ENCODE measurements at places on chromosomes 1 and 21.
A peak's percentile ranks its signal among the peaks of the same experiment; 100 is the strongest.

DNA sequence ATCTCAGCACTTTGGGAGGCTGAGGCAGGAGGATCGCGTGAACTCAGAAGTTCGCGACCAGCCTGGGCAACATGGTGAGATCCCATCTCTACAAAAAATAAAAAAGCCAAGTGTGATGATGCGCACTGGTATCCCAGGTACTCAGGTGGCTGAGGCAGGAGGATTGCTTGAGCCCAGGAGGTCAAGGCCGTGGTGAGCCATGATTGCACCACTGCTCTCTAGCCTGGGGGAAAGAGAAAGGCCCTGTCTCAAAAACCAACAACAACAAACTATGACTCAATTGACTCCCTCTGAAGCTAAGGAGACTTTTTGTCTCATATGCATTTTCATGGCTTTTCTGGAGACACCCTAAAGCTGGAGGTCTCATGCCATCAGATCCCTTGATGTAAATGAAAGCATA lies 118.8 kb downstream of the CCDC185 start:
- DNase-seq: no peak

DNA sequence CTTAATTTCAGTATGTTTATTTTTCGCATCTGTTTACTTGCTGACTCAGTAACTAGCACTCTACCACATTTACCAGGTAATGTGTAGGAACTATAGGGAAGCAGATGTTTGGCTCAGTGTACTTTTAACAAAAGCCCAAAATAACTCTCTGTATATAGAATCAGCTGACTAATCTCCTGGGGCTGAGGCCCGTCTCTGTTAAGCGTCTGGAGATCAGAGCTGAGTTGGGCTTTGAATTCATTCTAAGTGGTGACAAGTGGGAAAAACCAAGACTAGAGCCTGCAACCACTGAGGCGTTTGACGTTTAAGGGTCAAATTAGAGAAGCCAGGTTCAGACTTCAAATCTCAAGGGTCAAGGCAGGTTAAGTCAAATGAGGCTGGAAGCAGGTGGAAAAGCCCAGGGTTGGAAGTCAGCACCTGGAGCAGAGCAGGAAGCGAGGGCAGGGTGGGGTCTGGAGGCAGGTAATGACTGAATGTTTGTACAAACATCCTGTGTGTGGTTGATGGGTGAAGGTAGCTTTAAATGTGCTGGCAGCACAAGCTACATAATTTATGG lies 56.8 kb upstream of the LYST start:
- peak; percentile 56 for DNase-seq

DNA sequence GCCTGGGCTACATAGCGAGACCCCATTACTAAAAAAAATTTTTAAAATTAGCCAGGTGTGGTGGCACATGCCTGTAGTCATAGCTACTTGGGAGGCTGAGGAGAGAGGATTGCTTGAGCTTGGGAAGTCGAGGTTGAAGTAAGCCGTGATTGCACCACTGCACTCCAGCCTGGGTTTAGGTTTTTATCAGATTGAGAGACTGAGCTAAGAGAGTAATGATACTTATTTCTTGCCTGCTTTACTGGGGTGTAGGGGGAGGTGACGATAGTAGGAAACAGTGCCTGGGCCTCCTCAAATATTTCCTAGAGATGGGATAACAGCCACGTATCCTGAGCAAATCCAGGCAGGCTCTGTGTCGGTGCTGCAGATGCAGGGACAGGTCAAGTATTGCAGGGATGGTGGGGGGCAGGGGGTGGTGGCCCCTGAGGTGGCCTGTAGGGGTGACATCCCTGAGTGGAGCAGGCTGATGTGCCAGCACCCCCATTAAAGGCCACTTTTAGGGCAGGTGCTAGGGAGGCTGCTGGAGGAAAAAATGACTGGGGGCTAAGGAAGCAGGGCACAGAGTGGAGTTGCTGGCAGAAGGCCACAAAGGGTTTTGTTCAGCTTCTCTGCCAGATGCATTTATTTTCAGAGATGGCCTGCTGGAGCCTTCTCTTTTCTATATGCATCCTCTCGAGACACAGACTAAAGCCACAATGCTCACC lies 130.5 kb downstream of the RHOU start:
- no peak for DNase-seq

GRCh38 chr1:16146279-16147155 lies 9.4 kb downstream of the EPHA2 start:
- DNase-seq: peak; percentile 94

DNA sequence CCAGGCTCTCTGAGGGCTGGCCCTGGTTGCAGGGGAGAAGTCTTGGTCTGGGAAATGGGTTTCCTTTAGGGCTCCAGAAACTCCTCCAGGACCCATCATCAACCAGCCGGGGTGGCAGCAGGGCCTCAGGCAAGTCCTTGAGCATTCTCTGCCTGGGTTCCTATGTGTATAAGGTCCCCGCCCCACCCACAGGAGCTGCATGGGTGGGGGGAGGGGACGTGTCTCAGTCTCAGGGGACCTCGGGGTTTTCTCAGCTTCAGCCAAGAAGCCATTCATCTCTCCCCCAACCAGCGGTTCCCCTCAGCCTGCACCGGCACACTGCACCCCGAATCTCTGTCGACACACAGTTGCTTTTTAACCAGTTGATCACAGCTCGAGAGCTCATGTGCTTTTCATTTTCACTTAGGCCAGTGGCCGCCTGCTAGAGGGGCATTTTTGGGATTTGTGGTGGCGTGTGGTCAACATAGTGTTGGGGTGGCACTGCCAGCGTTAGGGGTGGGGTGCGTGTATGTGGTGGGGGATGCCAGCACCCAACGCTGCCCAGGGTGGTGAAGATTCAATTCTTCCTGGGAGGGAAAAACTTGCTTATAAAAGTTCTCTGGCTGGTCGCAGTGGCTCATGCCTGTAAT lies 6.5 kb downstream of the RUNX3 start:
- DNase-seq: no peak

GRCh38 chr1:32870615-32871363 lies at the start of gene FNDC5:
Gene FNDC5 (minus strand): TSS chr1:32870912.
- DNase-seq: peak; percentile 56

DNA sequence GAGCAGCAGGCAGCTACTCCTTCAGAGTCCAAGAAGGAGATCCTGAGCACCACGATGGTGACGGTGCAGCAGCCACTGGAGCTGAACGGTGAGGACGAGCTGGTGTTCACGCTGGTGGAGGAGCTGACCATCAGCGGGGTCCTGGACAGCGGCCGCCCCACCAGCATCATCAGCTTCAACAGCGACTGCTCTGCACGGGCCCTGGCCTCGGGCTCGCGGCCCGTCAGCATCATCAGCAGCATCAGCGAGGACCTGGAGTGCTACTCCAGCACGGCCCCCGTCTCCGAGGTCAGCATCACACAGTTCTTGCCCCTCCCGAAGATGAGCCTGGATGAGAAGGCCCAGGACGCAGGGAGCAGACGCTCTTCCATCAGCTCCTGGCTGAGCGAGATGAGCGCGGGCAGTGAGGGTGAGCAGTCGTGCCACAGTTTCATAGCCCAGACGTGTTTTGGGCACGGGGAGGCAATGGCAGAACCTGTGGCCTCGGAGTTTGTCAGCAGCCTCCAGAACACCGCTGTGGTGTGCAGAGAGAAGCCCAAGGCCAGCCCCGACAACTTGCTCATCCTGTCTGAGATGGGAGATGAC lies 531.8 kb downstream of the KIF26B start:
- no peak for DNase-seq

GRCh38 chr21:46561445-46562090 lies 43.3 kb downstream of the S100B start:
- DNase-seq: no peak

GRCh38 chr1:27658951-27659496 lies 13.0 kb downstream of the IFI6 start:
- DNase-seq: peak; percentile 81

GRCh38 chr1:227197064-227197463 lies 121.2 kb downstream of the CDC42BPA start:
- DNase-seq: no peak

DNA sequence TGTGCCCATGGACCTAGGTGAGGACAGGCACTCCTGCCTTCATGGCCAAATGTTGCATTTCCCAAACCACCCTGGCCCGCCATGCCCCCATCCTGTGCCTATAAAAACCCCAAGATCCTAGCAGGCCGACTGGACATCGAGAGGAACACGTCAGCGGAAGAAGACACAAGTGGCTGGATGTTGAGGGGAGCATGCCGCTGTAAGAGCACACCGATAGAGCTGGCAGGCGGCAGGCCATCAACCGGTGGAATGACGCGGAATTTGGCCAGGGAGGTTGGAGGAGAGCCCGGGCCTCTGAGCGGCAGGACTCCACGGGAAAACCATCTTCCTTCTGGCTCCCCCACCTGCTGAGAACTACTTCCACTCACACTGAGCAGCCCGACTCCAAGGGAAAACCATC lies 361.1 kb upstream of the TMPRSS15 start:
- DNase-seq: no peak

DNA sequence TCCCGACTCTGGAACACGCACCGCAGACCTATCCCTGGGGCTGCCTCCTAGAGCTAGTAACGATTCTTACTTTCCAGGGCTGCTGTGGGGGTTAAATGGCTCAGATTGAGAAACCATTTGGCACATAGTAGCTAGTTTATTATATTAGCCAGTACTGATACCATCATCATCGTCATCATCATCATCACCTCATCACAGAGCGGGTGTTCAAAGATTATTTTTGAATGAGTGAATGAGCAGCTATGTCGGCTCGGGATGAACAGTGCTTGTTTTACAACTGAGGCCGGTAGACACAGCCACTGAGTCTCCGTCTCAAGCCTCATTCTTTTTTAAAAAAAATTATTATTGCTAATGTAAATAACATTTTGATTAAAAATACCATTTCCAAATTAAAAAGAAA lies 13.5 kb upstream of the AJAP1 start:
- DNase-seq: no peak

DNA sequence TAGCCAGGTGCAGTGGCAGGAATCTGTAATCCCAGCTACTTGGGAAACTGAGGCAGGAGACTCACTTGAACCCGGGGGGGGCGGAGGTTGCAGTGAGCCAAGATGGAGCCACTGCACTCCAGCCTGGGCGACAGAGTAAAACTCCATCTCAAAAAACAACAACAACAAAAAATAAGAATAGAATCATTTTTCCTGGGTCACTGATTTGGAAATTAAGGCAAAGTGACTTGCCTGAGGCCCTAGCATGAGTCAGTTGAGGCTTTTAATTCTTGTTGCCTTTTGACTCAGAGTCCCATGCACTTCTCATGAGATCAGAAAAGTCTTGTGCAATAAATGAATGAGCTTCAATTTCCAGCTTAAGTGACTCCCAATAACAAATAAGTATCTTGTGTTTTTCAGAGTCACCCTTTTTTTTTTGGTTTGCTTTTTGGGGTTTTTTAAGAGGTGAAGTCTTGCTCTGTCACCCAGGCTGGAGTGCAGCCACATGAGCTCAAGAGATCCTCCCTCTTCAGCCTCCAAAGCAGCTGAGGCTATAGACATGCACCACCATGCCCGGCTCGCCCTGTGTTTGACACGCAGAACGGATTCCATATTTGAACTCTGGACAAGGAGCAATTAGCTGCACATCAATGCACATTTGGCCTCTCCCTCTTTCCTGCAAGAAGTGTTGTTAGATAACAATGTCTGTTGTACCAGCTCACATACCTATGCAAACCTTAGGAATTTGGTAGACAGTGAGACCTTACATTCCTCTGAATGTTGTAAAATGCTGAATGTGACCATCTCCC lies 3.4 kb upstream of the PLEKHM2 start:
- peak; percentile 84 for DNase-seq

GRCh38 chr1:214514819-214515383 lies 36.5 kb downstream of the PTPN14 start:
- DNase-seq: no peak

DNA sequence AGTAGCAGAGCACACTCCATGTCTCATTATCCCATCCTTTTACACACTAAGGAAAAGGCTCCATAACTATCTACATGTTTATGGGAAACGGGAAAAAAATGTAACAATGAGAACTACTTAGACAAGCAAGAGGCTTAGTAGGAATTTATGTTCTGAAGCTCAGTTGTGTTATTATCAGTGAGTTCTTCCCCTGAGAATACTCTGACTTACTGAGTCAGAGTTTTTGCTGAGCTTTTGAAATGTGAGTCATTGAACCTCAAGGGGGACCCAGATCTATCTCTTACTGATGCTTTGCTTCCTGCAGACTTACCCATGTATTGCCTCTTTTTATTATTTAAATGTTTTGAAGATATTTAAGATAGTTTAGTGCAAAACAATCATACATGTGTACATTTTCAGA lies 20.1 kb downstream of the CFHR5 start:
- DNase-seq: peak; percentile 87

DNA sequence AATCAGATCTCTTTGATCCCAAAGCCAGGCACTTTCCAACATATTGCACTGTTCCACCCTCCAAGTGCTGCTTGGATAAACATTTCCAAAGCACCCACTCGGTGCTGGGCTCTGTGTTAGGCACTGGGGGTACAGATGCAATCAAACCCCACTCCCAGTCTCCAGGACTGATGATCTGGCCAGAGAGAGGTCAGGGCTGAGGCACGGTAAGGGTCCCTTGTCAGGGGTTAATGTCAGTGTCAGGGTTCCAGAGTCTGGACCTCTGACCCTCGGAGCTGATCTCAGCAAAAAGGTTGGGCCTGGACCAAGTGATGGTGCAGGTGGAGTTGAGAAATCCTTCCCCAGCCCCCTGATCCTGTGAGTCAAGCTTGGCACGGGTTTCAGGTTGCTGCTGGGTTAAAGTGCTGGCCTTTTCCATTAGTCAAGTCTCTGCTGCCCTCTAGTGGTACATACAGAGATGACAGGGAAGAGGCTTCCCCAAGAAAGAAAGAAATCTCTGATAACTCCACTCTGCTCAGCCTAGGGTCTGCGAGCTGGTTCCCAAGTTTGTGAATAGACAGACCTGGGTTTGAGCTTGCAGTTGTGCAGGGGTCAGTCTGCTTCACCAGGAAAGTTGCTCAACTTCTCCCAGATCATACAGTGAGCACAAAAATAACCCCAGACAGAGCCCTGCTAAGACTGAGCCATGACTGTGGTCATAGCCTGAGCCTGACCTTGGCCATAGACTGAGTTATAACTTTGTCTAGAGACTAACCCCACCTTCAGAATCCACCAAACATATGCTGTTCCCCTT lies 74.6 kb downstream of the DMRTA2 start:
- peak; percentile 73 for DNase-seq

DNA sequence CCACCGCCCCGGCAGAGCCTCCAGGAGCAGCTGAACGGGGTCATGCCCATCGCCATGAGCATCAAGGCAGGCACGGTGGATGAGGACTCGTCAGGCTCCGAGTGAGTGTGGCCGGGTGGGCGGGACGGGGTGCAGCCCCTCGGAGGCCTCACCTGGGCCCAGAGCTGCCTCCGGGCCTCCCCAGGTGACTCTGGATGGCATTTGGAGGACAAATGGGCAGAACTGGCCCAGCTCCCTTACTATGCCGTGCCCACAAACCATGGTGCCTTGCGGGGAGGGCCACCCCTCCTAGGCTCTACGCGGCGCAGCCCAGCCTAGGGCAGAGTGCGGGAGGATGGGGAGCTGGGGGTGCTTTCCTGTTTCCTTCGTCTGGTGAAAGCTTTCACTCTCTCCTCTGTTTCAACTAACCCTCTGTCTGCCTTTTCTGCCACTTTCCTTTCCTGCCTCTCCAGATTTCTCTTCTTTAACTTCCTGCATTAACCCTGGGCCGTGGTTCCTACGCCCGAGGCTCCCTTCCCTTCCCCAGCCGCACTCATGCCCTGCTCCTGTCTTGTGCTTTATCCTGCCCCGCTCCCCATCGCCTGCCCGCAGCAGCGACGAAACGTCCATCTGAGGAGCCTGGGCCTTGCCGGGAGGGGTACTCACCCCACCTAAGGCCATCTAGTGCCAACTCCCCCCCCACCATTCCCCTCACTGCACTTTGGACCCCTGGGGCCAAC lies 9.2 kb downstream of the PSRC1 start:
- no peak for DNase-seq

All from fibroblast of skin of scalp (primary cell).